Right lobe of liver (tissue), 6 donors: ENCODE measurements at places on chromosomes 5 and 9.

GRCh38 chr9:15146268-15146700 is 160.7 kb downstream of the TTC39B start:
- DNase-seq, result no peak

DNA sequence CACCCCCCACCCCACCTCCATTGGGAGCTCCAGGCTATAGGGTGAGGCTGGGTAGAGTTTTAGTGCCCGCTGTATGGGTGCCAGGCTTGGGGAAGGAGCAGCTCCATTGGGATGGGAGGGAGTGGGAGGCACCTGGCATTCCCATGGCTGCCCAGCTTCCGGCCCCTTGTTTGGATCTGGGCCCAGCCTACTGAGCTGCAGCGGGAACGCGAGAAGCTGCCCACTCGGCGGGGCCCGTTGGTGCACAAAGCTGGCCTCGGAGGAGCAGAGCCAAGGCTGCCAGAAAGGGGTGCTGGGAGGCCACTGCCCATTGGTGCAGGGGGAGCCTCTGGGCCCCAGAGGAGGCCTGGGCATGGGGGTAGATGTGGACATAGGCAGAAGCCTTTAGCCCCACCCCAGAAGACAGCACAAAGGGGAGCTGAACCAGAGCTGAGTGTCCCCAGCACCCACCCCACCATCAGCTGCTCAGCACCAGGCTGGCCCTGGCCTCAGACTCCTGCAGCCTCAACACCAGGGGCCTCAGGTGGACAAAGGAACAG is 4.4 kb downstream of the LCN9 start:
- peak; percentile 22 for DNase-seq

- no peak for DNase-seq
Observed at GRCh38 chr9:106795031-106795430, 67.9 kb upstream of the ZNF462 start.

DNA sequence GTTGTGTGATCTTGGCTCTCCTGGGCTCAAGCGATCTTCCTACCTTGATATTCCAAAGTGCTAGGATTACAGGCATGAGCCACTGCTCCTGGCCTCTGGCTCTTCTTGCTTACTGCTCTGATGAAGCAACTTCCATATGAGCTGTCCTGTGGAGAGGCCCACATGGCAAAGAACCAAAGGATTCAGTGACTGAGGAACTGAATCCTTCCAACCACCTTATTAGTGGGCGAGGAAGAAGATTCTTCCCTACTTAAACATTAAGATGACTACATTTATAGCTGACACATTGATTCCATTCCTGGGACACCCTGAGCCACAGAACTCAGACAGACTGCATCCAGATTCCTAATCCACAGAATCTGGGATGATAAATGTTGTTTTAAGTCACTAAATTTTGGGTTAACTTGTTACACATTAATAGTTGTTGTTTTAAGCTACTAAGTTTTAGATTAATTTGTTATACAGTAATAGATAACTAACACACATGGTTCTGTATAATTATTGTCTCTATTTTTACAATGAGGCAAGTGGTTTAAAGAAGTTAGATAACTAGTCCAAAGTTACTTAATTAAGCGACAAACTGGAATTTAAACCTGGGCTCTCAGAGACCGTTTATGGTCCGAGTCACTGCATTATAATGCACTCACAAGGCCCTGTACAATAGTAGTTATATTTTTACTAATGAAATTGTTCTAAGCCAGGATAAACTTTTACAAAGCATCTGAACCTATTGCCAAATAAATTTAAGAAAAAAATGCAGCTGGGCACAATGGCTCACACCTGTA is 16.7 kb upstream of the SLCO4C1 start:
- DNase-seq, result no peak

- no peak for DNase-seq
Observed at GRCh38 chr5:96851312-96852062, 24.8 kb upstream of the ERAP2 start.

GRCh38 chr5:97078958-97079743 is 63.3 kb downstream of the LIX1 start:
- DNase-seq, result no peak

DNA sequence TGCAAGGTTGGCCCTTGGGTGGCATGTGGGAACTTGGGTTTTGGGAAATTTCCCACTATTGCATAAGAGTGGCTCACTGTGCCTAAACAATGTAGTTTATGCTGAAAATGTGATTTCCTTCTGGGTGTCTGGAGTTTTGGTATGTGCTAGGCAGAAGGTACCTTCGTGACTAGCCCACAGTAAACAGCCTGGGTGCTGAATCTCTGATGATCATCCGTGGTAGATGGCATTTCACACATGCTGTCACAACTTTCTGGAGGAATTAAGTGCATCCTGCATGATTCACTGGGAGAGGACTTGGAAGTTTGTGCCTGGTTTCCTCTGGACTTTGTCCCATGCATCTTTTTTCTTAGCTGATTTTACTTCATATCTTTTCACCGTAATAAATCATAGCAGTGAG is 64.5 kb downstream of the LNPEP start:
- no peak for DNase-seq

DNA sequence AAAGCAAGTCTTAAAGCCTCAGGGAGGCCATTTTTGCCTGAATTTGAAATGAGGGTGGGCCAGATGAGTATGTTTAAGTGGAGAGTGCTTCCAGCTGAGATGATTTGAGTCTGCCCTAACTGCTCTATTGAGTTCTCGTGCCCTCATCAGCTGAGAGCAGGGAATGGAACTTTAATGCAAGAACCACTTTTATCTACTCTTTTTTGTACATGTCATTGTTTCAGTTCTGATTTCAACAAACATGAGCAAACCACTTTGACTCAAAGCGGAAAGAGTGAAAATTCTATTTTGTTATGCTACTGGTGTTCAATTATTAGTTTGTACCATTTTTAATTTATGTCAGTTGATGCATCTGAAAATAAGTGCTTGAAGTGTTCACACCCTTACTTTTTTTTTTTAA is 35.8 kb downstream of the DCAF10 start:
- no peak for DNase-seq

DNA sequence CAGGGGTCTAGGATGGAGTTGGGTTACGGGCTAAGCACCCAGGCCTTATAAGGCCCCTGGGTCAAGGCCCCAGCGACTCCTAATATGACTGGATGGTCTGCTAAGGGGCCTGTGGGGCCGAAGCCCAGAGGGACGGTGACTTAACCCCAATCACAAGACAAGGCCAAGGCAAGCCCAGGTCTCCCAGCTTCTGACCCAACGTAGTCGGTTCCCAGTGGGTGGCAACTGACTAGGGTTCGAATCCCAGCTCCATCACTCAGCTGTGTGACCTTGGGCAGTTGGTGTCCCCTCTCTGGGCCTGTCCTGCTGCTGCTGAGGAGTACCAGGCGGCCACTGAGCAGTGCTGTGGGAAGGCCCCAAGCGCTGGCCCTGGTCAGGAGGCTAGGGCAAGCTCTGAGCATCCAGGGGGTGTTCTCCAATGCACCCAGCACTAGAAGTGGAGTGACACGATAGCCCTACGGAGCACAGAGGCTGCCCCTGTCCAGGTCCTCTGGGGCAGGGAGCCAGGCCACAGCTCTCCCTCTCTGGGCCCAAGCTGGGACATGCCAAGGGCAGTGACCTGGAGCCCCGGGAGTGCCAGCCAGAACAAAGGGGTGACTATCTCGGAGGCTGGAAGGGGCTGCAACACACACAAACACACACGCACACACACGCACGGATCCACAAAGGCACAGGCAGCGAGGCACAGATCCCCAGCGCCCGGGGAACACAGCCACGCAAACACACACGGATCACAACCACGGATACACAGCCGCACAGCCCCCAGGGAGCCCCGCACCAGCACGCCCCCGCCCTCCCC is 512 bp downstream of the AK1 start:
- DNase-seq, result peak; percentile 65

DNA sequence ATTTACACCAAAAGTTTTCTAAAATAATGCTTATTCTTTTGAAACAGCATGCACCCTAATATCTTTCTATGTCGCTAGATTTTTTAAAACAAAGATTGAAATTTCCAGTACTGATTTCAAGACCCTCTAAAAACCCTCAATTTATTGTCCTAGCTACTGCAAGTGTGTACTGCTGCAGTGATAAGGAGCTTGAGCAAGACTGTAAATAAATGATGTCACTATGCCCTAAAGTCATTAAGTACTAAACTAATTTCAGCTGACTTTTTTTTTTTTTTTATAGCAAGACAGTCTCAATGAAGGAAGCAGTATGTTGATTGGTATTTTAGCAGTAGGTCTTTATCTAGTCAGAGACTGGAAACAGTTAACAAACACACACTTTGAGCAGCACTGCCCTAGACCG is 12.2 kb upstream of the MIER3 start:
- no peak for DNase-seq

GRCh38 chr9:126490214-126490631 is 123.5 kb upstream of the LMX1B start:
- DNase-seq, result no peak

- DNase-seq, result no peak
Observed at GRCh38 chr9:100303747-100304146, 49.0 kb downstream of the TEX10 start.

DNA sequence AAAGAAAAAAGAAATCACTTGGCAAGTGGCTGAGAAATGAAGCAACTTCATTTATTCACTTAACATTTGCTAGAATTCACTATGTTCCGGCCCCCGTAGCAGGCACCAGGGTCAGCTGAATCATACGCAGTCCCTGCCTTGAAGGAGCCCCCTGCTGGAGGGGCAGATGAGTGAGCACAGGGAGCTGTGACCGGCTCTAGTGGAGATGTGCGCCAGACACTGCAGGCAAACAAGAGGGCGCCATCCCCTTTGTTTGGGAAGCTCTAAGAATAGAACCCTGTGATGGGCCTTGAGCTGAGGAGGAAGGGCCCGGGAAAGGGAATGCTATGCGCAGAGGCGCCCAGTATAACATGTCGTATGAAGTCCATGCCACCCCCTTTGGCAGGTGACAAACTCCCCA is 20.2 kb upstream of the RPL26L1 start:
- peak; percentile 34 for DNase-seq

DNA sequence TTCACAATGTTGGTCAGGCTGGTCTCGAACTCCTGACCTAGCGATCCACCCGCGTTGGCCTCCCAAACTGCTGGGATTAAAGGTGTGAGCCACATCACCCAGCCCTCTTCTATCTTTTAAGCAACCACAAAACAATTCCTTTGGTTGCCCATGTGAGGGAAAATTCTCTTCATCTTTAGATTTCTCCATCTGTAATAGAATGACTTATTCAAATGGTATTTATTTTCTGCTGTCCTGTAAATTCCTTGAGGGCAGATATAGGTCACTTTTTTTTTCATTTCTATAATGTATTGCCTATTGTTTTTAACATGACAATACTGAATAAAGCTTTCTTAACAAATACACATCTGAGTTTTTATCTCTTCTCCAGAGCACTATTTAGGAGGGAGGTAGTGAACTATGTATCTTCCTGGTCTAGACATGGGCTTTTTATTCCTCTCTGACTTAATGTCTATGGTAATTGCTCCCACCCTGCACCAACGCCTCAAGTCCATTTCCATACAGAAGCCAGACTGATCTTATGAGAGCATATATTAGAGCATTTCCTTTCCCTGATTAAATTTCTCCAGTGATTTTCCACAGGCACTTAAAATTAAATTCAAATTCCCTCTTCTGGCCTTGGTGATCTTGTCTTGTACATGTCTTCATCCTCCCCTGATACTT is 595.6 kb downstream of the CAAP1 start:
- DNase-seq, result no peak

DNA sequence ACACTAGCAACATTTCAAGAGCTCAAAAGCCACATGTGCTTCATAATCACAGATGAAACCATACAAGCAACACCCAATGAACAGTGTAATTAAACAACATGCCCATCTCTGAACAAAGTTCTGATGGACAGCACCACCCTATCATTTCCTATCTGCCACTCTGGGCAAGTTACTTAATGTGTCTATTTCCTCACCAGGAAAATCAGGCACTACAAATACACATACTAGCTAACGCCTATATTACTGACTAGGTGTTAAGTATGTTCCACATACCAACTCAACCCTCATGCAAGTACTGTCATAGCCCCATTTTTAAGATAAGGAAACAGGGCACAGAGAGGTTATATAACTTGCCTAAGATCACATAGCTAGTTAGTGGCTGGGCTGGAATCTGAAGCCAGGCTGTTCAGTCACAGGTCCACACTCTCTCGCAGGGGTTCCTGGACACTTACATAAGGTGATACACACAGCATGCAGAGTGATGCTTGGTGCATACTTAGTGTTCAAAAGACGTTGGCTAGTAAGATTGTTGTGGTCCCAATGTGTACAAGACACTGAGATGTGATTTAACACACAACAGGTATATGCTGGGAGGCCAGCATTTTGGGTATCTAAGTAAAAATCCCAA is 24.2 kb downstream of the CORO2A start:
- DNase-seq, result no peak

DNA sequence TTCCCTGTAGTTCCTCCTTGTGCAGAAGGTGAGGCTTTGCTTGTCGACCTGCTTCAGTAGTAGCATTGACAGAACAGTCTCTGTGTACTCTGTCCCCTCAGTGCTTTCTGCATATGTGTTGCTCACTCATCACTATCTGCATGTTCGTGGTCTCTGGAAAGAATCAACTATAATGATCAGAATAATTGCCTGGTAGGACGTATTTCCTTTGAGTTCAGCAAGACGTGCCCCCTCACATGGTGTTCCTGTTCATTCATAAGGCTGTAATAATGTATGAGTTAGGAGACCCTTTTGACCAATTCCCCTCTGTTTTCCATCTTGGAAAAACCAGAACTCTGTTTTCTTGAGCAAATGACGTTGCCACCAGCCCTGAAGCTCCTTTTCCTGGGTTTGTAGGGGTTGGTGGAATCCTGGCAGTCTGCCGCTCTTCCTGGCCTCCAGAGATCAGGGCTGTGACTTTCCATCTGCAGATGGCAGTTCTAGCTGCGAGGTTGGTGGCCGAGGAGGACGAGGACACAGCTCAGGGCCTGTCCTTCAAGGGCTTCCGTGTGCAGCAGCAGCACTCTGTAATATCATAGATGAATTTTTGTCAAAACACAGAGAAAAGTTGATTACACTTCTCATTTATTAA is 61.9 kb downstream of the EXOSC2 start:
- no peak for DNase-seq

DNA sequence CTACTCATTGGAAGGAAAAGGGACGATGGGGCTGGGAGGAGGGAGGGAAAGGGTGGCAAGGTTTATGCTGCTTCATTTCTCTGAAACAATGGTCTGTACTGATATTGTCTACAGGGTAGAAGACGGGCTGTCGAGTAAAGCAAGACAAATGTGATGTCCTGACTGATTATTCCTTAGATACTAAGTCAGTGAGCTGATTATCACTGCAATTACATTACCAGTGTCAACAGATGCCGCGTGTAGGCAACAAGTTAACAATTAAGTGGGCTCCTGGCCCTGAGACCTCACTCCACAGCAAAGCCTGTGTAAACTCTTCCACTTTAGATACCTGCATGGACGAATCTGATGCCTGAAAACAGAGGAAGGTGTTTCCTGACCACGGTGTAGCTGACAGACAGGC is 602.8 kb downstream of the IRX1 start:
- no peak for DNase-seq

GRCh38 chr5:138632900-138633489 is 57.8 kb upstream of the HSPA9 start:
- DNase-seq, result peak; percentile 68

GRCh38 chr5:1665231-1665630 is 134.4 kb downstream of the MRPL36 start:
- no peak for DNase-seq
